Stimulated activated CD8-positive, alpha-beta memory T cell treated with anti-CD3 and anti-CD28 coated beads, Interleukin-4, amount 100 ng/mL, for 4 hours (primary cell): ENCODE measurements at places on chromosomes 7 and 10.

DNA sequence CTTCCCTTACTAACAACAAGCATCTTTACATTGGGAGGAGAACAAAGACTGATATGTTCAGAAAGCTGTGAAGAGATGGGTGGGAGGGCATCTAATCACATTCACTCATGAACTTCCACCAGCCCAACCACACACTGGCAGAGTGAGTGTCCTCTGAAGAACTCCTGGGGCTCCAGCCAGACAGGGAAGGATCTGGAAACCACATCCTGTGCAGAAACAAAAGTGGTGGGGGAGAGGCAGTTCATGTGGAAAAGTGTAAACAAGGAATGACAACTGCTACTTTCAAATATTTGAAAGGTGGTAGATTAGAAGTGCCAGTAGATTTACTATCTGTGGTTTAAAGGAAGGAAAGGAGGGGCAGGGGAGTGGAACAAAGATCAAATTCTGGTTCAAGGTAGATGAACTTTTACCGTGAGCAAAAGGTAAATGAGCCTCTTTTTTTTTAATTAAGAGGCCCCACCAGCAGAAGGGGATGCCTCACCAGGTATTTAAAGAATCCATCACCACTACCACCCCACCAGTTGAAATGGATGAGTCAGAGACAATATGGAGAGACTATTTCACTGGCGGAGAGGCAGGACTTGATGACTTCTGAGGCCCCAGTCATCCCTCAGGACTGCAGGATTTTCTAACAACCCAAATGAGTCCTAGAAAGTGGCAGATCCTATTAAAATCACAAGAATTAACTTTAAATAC is 34.5 kb downstream of the GOT1 start:
- no peak for DNase-seq

- DNase-seq: no peak
These were observed 299.1 kb upstream of the IGFBP3 start for GRCh38 chr7:46220066-46220630.

GRCh38 chr7:68457481-68457880 is 1140.8 kb upstream of the AUTS2 start:
- DNase-seq: no peak

DNA sequence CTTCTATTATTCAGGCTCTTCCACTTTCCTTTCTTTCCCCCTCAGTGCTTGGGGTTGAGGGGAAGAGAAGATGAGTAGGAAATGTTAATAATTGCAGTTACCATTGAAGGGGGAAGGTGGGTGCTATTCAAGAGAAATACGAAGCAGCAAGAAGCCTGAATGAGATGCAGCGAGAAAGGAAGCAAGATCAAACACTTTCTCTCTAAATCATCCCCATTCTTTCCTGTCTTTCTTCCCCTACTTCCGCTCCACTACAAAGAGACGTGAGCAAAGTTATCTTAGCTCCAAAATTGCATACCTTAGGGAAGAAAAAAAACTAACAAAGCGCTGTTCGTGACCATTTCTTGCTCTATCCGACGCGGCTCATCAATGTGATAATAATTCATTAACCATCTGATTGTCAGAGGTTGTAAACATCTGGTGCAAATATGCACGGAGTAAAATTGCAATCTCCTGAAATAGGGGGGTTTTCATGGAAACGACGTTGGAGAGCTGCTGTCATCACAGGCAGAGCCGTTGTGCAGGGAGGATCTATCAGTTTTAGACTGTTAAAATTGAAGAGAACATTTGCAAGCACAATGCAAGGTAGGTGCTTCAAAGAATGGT is 15.2 kb upstream of the PARD3 start:
- no peak for DNase-seq

DNA sequence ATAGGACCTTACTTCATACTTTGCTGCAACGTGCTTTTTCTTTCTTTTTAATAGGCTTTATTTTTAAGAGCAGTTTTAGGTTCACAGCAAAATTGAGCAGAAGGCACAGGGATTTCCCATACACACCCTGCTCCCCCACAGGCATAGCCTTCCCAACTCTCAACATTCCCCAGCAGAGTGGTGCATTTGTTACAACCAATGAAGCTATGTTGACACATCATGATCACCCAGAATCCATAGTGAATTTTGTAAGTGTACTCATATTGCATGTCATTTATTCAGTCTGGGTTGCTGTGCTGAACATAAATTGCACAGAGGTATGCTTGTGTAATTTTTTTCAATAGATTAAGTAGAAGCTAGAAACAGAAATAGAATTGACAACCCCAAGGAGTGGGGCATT is 327.3 kb downstream of the INHBA start:
- no peak for DNase-seq

DNA sequence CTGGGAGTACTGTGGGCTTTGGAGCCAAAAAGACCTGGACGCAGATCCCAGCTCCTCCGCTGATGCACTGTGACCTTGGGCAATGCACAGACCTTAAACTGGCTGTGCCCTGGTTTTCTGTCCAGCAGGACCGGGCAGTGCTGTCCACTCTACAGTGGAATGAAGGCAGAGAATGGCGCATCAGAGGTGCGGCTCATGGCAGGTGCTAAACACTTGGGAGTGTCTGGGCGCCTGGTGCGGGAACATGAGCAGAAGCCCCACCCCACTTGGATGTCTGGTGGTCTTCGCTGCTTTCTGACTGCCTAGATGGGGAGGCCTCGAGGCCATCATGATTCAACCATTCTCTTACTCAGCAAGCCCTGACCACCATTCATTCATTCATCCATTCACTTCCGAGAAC is 153.7 kb downstream of the GRK5 start:
- no peak for DNase-seq

DNA sequence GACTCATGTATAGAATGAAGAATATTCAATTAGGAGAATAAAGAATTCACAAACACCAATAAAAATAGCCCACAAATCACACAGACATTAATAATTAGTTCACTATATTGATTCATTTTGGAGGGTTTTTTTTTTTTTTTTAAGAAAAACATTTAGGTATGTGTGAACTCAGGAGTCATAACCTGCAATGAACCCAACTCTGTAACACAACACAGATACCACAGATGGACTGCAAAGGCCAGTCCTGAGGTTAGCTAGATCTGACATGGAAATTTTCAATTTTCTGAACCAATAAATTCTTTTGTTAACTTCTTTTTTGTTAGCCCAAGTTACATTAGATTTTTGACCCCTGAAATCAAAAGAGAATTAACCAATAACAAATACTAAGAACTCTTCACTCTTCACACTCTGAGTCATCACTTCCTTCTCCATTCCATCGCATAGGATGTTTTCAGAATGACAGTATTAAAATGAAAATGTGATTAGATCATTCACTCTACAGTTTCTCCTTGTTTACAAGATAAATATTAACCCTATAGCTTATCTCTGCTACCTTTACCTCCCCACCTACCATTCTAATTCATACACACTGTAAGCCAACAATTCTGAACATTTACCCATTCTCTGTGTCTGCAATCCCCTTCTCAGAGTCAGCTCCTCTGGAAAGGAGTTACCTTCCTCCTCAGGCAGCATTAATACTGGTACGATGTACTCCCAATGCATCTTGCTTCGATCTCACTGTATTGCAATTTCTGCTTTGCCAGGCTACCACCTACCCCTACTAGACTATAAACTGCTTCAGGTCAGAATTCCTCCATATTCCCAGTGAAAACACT is 141.5 kb downstream of the LRRN3 start:
- DNase-seq: no peak

GRCh38 chr7:42720012-42720411 is 191.9 kb downstream of the C7orf25 start:
- DNase-seq: no peak

- no peak for DNase-seq
These were observed 17.6 kb downstream of the SLC26A4 start for GRCh38 chr7:107678110-107678753.

DNA sequence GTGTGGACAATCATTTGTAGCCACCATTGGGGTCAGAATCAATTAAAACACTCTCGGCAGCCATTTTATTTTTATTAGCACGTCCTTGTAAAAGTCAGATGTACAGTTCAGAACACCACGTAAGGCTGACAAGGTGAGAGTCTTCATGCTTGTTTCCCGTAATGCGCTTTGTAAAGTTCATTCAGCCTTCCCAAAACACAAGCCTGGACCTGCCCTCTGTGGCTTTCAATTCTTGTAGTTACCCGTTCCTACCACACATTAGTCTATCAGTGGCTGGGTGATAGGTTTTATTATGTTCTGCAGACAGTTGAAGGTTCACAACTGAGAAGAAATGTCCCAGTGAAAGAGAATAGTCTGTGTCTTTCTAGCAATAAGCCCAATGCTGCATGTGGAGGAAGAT is 35.4 kb downstream of the GAD2 start:
- no peak for DNase-seq

DNA sequence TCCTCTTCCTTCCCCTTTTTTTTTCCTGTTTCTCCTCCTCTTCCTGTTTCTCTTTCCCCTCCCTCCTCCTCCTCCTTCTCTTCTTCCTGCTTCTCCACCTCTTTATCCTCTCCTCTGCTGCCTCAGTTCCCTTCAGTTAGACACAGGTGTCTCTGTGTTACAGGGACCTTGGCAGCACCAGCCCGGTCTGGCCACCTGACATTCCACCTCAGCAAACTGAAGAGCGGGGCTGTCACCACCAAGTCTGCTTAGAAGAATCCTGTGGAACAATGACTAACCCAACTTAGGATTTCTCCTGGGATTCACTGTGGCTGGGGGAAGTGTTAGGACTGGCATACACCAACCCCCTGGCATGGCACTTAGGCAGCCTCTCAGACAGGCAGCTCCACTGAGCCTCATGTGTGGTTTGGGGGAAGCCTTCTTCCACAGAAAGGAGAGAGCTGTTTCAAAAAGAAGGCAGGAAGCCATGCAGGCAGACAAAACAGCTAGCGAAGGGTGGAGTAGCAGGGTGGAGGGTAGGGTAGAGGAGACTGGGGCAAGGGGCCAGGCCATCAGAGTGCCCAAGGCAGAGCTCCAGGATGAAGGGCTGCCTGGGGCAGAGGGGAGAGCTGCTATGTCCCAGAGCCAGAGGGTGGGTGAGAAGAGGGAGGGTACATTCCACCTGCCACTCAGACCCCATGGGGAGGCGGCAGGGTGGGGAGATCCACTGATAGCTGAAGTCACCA is 13.2 kb upstream of the GDF10 start:
- DNase-seq: no peak

GRCh38 chr7:43933902-43934560 is 7.8 kb downstream of the UBE2D4 start:
- DNase-seq: no peak

- no peak for DNase-seq
These were observed 5.1 kb downstream of the LRRC72 start for GRCh38 chr7:16531707-16532106.

DNA sequence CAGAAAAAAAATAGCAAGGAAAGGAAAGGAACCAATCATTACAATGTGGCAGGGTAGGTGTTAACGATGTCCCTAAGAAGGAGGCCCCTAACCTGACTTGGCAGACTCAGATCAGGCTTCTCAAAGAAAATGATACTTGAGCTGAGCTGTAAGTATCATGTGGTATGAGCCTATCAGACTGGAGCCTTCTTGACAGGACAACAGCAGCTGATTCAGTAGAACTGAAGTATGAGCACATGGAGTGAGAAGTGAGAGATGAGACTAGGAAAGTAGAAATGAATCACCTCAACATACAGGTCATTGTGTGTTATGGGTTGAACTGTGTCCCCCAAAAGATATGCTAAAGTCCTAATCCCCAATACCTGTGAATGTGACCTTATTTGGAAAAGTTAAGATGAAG is 66.3 kb downstream of the MTERF1 start:
- DNase-seq: no peak

DNA sequence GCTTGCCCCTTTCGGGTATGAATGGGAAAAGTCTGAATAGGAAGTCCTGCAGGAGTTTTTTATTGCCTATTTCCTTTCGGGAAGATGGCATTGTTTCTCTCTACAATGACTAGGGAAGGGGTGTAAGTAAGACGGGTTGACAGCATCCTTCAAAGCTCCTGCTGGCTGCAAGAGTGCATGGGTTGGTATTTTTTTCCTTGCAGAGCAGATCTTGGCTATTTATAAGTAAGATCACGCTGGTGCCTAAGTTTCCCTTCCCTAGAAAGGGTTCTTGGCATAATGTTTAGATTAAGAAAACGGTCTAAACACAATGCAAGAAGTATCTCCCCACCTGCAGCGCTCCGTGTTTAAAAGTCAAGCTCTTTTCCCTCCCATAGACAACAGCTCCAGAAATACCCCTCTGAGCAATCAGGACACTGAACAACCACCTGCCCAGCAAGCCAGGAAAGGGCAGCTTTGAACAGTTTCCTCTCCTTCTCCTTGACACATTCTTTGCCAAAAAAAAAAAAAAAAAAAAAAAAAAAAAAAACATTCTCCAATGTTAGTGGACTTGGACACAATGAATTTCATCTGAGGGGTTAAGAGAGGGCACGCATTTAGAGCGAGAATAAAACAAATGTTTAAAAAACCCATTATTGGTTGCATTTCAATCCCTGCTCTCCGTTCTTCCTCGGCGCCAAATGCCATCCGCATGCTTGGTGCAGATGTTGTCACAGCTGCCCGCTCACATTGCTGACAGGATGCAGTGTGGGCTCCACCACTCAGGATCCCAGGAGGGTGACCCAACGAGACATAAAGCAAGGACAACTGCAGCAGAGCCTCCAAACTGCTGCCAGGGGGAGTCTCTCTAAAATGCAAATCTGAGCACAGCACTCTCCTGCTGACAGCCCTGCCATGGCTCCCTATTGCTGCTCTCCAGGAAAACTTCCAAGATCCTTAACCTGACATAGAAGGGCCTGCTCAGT is 427.4 kb upstream of the MGMT start:
- DNase-seq: no peak

- no peak for DNase-seq
These were observed 49.7 kb upstream of the GLCCI1 start for GRCh38 chr7:7918736-7919448.

DNA sequence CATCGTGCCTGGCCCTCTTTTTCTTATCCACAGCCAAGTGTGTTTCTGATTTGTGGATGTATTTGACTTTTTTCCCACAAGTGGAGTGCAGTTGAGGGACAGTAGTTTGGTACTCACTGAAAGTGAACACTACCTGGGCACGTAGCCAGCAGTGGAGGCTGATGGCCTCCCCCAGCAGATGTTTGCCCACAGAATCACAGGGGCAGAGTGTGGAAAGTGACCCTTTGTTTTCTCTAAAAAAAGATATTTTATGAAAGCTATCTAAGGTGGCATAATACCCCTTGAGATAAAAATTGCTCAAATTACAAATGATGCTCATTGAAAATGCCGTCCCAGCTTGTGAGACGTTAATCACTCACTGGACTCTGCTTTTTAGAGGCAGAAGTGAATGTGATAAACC is 29.1 kb downstream of the WDR37 start:
- DNase-seq: no peak

- no peak for DNase-seq
These were observed 36.7 kb upstream of the INPP5A start for GRCh38 chr10:132500781-132501415.
